ENCODE measurements at places on chromosomes 12 and 14.

DNA sequence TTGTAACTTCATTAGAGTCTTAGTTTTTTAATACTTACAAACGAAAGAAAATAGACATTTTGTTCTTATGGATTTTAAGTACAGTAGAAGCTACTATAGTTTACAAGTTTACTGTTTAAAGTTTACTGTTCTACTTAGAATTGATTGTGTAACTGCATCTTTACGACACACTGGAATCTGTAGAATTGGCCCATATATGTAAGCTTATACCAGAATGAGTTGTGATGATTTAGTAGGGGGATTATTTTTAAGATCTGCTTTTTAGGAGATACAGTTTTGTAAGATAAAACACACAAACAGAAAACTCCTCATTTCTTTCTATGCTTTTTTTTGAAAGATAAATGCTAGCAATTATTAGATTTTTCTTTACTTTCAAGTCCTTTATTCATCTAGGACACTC is 30.2 kb upstream of the NAV3 start:
- DNase-seq, result no peak

GRCh38 chr12:51520576-51521325 is 70.3 kb upstream of the SCN8A start:
- DNase-seq, result no peak

DNA sequence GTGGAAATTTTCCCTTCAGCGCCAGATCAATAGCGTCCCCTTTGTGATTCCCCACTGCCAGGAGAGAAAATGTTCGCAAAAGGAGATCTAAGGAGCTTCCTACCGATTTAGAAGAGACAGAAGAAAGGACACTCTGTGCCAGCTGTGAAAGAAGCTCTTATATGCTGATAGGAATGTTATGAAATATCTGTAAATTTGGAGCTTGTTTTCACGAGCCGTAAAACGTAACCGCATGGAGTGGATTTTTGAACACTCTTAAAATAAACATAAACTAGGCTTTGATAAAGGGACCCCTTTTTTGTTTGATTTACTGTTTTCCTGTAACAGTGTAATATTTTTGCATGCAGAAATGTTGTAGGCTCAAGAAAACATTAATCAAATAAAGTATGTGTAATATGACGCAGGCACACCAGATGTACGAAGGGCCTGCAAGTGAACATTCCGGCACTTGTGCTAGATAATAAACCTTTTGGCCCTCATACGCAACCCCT is 346.8 kb downstream of the ETNK1 start:
- no peak for DNase-seq

- DNase-seq, result no peak
These were observed 1.3 kb upstream of the ATP2A2 start for GRCh38 chr12:110279566-110280375.

- DNase-seq, result no peak
These were observed 35.4 kb downstream of the RAD52 start for GRCh38 chr12:913919-914698.

- DNase-seq, result no peak
These were observed 170.6 kb upstream of the MDGA2 start for GRCh38 chr14:47846008-47846407.
